ENCODE measurements at places on chromosomes 13 and 19.

GRCh38 chr19:11519138-11519537 is 9.8 kb downstream of the ECSIT start:
- peaks cover 41% of the 10 kb centered on the region for H3K36me3 ChIP-seq
- DNase-seq = no peak
- H3K27me3 ChIP-seq = no peaks in the 10 kb centered on the region
- no peak overlapping the region for H3K4me3 ChIP-seq
- no peaks in the 10 kb centered on the region for H3K4me1 ChIP-seq

GRCh38 chr19:50046649-50047503 is 21.1 kb downstream of the ZNF473 start:
- no peak overlapping the region for H3K4me3 ChIP-seq
- H3K36me3 ChIP-seq = peaks cover 50% of the 10 kb centered on the region
- H3K27ac ChIP-seq = no peak overlapping the region
- DNase-seq = no peak
- peaks cover 11% of the 10 kb centered on the region for H3K4me1 ChIP-seq
- H3K27me3 ChIP-seq = no peaks in the 10 kb centered on the region

GRCh38 chr19:15284896-15285295 is 47.4 kb downstream of the BRD4 start:
- peak; percentile 66 for DNase-seq
- H3K4me1 ChIP-seq = peaks cover 99% of the 10 kb centered on the region
- peak overlapping the region; percentile 39 for H3K27ac ChIP-seq
- H3K36me3 ChIP-seq = no peaks in the 10 kb centered on the region

DNA sequence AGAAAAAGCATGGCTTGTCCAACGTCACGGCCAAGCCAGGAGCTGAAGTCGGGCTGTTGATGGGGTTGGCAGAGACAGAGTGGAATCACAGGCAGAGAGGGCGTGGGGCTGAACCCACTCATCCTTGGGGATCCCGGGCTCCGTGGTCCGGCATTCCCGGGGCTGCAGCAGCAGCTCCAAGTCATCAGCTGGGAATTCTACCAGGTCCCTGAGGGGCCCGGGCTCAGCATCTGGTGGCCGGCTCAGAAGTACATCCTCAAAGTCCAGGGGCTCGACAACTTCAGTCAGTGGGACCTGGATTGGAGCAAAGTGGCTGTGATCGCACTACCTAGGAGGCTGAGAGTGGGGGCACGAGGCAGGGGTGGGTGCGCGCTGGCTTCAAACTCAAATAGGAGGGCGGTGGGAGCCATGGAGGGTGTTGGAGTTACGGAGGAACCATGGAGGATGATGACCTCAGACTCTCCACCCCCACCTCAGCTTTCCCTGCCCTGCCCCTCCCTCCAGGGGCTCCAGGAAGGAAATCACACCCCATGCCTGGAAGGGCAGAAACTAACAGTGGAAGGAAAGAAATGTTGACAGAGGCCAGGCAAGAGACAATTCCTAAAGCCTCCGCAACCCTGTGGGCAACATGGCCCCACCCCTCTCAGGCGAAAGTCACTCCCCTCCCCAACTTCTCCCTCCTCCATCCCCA is 9.5 kb downstream of the DOCK6 start:
- no peaks in the 10 kb centered on the region for H3K27me3 ChIP-seq
- peak overlapping the region; percentile 45 for H3K27ac ChIP-seq
- no peak overlapping the region for H3K4me3 ChIP-seq
- DNase-seq = no peak
- H3K36me3 ChIP-seq = peaks cover 6% of the 10 kb centered on the region

DNA sequence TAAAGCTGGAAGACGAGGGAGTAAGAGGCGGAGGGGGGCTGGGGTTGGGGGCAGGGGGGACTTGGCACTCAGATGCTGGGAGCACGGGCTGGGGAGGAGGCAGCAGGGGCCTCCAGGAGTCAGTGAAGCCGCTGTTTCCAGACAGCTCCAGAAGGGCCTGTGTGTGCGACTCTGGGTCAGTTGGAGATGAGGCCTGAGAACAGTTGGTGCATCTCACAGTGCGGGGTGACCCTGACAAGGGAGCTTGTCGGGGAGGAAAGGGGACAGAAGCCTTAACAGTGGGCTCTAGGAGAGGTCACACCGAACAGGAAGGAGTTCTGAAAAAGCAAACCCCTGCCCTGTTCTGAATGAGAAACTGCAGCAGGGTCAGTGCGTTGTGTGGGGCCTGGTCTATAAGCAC is 11.2 kb downstream of the NAXD start:
- H3K27me3 ChIP-seq = no peaks in the 10 kb centered on the region
- no peak overlapping the region for H3K27ac ChIP-seq

GRCh38 chr13:87274209-87274819 is 396.9 kb upstream of the SLITRK5 start:
- H3K27ac ChIP-seq = no peak overlapping the region
- H3K36me3 ChIP-seq = no peaks in the 10 kb centered on the region
- no peaks in the 10 kb centered on the region for H3K27me3 ChIP-seq
- H3K4me1 ChIP-seq = no peaks in the 10 kb centered on the region
- DNase-seq = no peak

- H3K27ac ChIP-seq = no peak overlapping the region
- peaks cover 47% of the 10 kb centered on the region for H3K27me3 ChIP-seq
- peaks cover 47% of the 10 kb centered on the region for H3K4me1 ChIP-seq
- H3K36me3 ChIP-seq = no peaks in the 10 kb centered on the region
- DNase-seq = no peak
Observed at GRCh38 chr19:33304371-33304759, 2.0 kb upstream of the CEBPA start.

DNA sequence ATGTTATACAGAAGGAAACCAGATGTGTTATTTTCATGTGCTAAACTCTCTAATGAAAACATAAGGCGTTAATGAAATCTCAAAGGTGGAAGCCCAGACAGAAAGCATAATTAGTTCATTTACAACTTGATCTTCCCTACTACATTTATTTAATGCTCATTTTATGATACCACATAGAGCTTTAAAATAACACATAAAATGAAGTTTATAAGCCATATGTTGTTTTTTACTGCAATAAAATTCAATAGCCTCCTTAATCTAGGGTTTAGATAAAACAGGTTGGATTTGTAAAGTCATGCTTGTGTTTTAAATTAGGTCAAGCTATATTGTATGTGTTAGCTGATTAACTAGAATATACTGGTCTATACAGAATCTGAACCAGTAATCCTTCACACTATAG is 81.2 kb downstream of the TNFRSF19 start:
- H3K4me3 ChIP-seq = no peak overlapping the region
- H3K27ac ChIP-seq = no peak overlapping the region
- no peaks in the 10 kb centered on the region for H3K4me1 ChIP-seq
- DNase-seq = no peak

DNA sequence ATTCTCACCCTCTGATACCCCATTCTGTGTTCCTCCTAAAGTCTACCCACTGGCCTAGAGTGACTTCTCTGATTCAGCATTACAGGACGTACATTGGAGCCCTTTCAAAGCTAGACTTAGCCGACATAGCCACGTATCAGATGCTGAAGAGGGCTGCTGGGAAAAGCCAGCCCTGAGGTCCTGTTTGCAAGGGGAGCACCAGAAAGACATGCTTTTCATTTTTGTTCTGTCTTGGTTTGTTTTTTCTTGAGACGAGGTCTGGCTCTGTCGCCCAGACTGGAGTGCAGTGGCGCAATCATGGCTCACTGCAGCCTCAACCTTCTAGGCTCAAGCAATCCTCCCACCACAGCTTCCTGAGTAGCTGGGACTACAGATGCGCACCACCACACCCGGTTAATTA is 6.3 kb upstream of the ZSWIM4 start:
- DNase-seq = peak; percentile 75
- H3K4me3 ChIP-seq = no peak overlapping the region
- H3K27me3 ChIP-seq = no peaks in the 10 kb centered on the region
- no peak overlapping the region for H3K27ac ChIP-seq

DNA sequence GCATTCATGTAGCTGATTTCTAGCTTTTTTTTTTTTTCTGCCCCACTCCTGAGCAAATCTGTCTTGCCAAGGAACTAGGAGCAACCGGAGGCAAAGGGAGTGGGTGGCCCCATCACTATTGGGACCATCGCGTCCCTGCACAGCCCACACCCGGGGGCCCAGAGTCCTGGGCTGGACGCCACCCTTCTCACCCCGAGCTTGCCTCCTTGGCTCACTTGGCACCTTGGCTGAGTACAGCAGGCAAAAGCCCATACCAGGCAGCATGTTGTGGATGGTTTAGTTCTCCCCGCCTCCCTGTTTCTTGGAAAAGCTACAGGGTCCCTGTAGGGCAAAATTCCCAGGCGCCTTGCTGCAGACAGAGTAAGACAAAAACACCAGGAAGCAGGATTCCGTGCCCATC is 13.7 kb downstream of the SMIM24 start:
- no peaks in the 10 kb centered on the region for H3K4me1 ChIP-seq
- no peaks in the 10 kb centered on the region for H3K27me3 ChIP-seq
- H3K4me3 ChIP-seq = no peak overlapping the region
- H3K27ac ChIP-seq = no peak overlapping the region
- H3K36me3 ChIP-seq = peaks cover 26% of the 10 kb centered on the region

DNA sequence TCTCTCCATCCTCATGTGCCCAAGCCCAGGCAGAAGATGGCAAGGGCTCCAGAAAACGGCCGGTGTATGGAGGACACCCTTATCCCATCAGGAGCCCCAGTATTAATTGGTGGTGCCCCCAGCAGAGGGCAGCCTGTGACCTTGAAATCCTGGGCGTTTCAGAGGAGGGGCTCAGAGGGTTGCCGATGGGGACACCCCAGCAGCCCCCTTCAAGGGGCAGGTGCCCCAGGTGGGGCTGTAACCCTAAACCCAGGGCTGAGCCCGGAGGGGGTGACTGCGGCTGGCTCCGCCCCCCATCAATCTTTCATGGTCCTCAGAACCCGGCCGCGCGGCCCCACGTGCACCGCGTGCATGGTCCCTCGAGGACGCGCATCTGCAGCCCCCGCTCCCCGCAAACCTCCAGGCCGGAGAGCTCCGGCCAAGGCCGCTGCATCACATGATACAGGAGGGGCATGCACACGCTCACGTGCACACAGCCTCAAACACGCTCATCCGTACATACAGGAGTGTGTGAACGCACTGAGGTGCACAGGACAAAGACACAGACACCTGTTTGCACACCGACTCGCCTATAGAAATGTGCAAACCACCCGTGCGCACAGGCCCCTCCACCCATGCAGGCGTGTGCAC is 949 bp downstream of the RAB3A start:
- H3K4me3 ChIP-seq = peak overlapping the region; percentile 73
- peak overlapping the region; percentile 97 for H3K27ac ChIP-seq

DNA sequence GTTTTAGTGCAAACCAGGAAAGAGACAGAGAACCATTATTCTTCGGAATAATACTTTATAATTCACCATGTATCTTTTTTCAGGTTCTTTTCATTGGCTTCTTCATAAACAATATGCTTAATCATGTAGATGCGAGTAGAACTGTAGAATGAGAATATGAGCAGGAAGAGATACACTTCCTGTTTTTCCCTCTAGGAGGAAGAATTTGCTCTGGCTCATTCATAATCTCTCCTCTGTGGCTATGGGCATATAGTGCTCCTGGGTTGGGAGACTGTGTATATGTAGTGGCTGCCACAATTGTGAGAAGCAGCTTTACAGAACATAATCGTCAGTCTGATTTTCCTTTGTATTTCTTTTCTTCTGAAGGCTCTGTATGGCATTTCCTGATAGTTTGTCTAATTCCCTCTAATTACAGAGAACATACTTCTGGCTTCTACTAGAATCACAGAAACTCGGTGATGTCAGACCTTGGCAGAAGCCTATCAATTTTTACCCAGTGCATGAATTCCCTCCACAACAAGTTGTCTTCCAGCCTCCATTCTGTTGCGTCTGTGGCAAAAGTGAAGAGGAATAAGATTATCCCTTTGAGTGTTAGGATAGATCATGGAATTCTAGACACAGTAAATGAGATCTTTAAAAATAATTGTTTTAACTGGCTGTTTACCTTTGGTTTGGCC is 2.9 kb upstream of the DCLK1 start:
- no peak for DNase-seq
- no peak overlapping the region for H3K4me3 ChIP-seq
- H3K4me1 ChIP-seq = no peaks in the 10 kb centered on the region
- H3K27me3 ChIP-seq = peaks cover 32% of the 10 kb centered on the region

DNA sequence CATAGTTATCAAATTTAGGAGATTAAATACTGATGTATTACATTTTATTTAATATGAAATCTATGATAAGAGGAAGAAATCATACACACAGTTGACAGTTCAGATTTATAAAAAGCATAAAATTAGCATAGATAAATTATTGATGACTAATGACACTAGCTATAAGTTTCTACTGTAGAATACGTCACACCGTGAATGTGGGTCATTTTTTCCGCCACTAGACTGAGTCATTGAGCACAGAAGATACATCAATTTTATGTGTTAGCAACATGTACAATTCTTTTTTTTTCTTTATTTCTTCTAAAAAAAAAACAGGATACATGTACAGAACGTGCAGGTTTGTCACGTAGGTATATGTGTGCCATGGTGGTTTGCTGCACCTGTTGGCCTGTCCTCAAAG is 22.2 kb downstream of the AP2S1 start:
- H3K4me1 ChIP-seq = peaks cover 10% of the 10 kb centered on the region
- no peaks in the 10 kb centered on the region for H3K36me3 ChIP-seq
- H3K4me3 ChIP-seq = no peak overlapping the region
- H3K27me3 ChIP-seq = no peaks in the 10 kb centered on the region

DNA sequence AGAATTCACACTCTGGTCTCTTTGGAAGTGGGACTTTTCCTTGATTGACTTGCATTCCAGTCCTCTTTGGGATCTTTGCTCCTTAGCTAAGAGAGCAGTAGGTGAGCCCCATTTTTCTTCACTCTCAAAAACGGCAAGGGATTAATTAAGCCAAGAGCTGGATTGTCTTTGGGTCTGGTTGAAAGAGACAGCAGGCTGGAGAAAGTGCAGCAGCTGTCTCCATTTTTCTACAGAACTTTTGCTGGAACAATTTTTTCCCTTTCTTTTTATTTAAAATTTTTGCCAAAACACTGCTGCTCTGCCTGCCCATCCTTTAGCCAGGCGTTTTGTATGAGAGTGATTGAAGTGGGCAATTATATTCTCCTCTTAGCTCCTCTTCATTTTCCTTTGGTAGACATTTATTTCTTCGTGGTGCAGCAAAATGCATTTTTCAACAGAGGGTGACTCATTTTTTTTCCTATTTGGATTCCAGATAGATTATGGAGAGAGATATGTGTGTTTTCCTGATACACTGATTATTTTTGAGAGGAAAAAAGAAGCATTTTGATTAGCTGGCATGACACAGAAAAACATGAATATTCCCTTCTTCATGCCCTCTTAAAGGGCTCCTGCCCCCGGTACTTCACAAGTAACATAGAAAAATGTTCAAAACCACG is 371.2 kb upstream of the NBEA start:
- H3K27me3 ChIP-seq = no peaks in the 10 kb centered on the region
- H3K27ac ChIP-seq = no peak overlapping the region
- H3K4me1 ChIP-seq = no peaks in the 10 kb centered on the region

DNA sequence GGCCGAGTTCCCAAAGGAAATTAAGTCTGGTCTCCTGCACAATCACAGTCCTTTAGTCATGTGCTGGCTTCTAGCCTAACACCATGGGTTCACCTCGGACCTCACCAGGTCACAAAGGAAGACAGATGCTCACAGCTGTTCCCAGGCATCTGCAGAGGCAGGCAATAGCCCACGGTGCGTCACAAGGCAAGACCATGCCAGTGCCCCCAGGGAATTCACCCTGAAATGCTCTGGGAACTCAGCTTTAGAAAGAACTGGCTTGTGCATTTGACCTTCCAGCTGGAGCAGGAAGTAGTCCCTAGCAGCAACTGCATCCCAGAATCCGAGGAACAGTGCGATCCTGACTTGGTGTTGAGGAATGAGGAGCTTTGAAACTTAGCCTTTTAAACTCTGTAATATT is 96.8 kb upstream of the WASF3 start:
- peaks cover 9% of the 10 kb centered on the region for H3K27me3 ChIP-seq
- peak overlapping the region; percentile 3 for H3K27ac ChIP-seq
- no peaks in the 10 kb centered on the region for H3K36me3 ChIP-seq
- H3K4me3 ChIP-seq = no peak overlapping the region
- no peak for DNase-seq

- H3K36me3 ChIP-seq = no peaks in the 10 kb centered on the region
- no peak overlapping the region for H3K27ac ChIP-seq
- no peak overlapping the region for H3K4me3 ChIP-seq
- no peaks in the 10 kb centered on the region for H3K27me3 ChIP-seq
- H3K4me1 ChIP-seq = no peaks in the 10 kb centered on the region
Observed at GRCh38 chr13:92179223-92179622, 780.8 kb downstream of the GPC5 start.

Data from spleen (tissue), 13 donors.